ENCODE measurements at places on chromosomes 2 and 18. TPM values are rescaled to one million over a fixed set of nuclear protein-coding genes. Genes with fewer than 3 reads are reported as not detected.

The FNDC4 gene
- 3.7 TPM for total RNA-seq

The POTEJ gene
- total RNA-seq = not detected

The DYNAP gene
- total RNA-seq = not detected

The ACTG2 gene
- 918 TPM for total RNA-seq

The SLC4A5 gene
- total RNA-seq = 7.2 TPM

The CPO gene
- total RNA-seq = not detected

The AKAIN1 gene
- not detected for total RNA-seq

The EPC2 gene
- 51.2 TPM for total RNA-seq

The DHRS9 gene
- 1.1 TPM for total RNA-seq

The IL36G gene
- not detected for total RNA-seq

The TFCP2L1 gene
- total RNA-seq = 15.7 TPM

The ZNF532 gene
- 114 TPM for total RNA-seq

The MC4R gene
- not detected for total RNA-seq

The SP9 gene
- total RNA-seq = 0.81 TPM

The BCL2 gene
- 13.3 TPM for total RNA-seq

The CNDP1 gene
- 0.31 TPM for total RNA-seq

The SYT4 gene
- total RNA-seq = not detected

The PLB1 gene
- 9.9 TPM for total RNA-seq

The NEUROD1 gene
- total RNA-seq = not detected

The TLX2 gene
- not detected for total RNA-seq

The DAPL1 gene
- total RNA-seq = 13.0 TPM

The FOXD4L1 gene
- 0.39 TPM for total RNA-seq

The B3GNT7 gene
- 2.2 TPM for total RNA-seq

The IGFBP5 gene
- 697 TPM for total RNA-seq

The CRYBA2 gene
- not detected for total RNA-seq

The MOGAT1 gene
- total RNA-seq = not detected

The LIPG gene
- 6.2 TPM for total RNA-seq

The MRO gene
- 1.9 TPM for total RNA-seq

The XDH gene
- 6.6 TPM for total RNA-seq

The GALNT13 gene
- total RNA-seq = 13.6 TPM

The MFF gene
- 73.0 TPM for total RNA-seq

The EVA1A gene
- total RNA-seq = 2.3 TPM

The ATG9A gene
- total RNA-seq = 31.6 TPM
